HCEC 1CT (cell line): ENCODE measurements at places on chromosomes 16 and 17.
A peak's percentile ranks its signal among the peaks of the same experiment; 100 is the strongest.

- no peak for DNase-seq
Observed at GRCh38 chr17:48014595-48015111, 22.9 kb downstream of the COPZ2 start.

DNA sequence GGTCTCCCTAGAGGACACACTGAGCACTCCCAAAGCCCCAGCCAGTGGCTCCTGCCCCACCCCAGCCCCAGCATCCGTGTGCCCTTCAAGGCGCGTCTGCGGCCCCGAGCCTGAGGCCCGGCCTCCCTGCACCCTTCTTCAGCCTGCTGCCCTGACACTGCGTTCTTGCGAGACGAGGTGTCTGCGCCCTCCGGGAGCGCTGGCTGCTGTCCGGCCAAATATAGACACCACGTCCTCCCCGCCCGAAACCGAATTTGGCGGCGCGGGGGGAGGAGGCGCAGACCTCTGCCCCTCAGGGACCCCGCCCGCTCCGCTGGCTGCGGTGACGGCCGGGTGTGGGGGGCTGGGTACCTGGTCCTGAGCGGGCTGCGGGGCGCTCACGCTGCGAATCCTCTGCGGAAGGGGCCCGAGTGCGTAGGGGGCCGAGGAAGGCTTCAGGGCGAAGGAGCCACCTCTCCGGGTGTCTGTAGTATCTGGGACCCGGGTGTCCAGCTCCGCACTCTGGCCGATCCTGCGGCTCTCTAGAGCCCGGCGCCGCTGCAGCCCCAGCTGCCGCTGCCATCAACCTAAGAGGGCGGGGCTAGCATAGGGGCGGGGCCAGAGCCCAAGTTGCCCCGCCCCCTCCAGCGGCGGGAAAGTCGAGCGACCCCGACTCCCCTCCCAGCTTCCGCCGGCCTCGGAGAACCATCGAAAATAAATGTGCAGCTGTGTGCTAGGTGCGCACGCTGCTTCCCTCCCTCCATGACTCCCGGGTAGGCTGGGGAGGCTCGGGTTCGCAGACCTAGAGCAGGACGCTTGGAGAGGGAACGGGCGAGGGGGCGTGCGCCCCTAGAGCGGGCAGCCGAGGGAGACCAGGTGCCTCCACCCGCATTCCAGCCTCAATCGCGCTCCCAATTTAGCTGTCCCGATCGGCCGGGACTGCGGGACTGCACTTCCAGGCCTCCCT lies at the start of gene CORO6:
CORO6 (minus strand) TSS at position 576 of the 946 bp plus-strand sequence. CDS start 1,491 bp downstream, outside the sequence.
- DNase-seq = peak; percentile 44

DNA sequence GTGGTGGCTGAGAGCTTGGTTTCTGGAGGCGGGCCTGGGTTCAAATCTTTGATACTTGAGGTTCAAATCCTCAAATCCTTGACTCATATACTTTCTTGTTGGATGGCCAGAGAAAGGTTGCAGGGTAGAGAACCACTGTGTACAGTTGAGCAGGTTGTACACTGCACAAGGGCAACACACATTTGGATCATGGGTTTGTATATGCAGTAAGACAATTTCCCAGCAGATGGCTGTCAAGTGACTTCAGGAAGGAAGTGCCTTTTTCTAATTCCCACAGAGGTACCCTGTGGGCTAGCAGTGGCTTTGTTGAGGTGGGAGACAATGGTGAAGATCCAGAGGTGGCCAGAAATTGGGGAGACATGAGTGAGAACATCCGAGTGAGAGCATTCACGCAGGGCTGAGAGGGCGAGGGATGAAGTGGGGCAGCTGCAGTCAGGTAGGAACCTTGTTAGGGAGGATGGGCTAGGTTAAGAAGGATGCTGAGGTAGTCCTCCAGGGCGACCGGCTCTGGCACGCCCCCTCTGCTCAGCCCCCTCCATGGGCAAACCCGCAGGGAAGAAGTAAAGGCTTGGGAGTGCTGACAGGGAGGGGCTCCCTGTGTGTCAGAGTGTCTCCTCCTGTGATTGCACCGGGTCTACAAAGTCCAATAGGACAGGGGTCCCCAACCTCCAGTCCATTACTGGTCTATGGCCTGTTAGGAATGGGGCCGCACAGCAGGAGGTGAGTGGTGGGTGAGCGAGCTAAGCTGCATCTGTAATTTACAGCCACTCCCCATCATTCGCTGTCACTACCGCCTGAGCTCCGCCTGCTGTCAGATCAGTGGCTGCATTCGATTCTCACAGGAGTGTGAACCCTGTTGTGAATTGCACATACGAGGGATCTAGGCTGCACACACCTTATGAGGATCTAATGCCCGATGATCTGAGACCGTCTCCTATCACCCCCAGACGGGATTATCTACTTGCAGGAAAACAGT lies 2.7 kb downstream of the C16orf89 start:
- DNase-seq = no peak

- no peak for DNase-seq
Observed at GRCh38 chr17:68441070-68441770, 16.1 kb downstream of the WIPI1 start.

DNA sequence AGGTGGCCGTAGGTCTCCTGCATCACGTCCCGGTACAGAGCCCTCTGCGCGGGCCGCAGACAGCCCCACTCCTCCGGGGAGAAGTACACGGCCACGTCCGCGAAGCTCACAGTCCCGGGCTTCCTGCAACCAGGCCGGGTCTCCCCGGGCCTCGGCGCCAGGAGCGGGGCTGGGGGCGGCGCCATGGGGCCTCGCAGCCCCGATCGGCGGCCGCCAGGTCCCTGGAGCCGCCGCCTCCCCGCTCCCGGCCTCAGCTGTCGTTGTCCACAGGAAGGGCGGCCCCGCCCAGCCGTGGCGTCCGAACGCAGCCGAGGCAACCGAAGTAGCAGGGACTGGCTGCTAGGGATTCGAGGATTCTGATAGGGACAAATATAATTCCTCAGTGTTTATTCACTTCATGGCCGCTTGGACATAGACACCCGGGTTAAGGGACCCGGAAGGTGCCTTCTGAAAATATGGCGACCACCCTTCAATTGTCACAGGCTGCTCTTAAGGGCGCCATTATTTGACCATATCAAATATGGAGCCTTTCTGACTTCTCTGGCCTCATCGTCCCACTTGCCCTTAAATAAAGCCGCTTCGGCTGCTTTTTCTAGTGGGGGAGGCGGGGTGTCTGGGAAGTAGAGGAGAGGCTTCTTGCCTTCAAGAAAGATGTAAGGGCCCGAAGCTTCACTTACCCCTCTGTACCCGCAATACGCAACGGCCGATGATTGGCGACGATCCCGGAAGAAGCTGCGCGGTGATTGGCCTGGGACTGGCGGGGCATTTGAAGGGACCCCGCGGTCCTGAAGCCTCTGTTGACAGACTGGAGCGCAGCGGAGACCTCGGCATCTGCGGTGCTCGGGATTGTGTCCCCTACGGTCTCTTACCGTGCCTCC lies at the start of gene ZNF688:
ZNF688 (minus strand) TSS at position 270 of the 878 bp plus-strand sequence; CDS start at position 185, 85 bp downstream.
- DNase-seq = peak; percentile 96

- DNase-seq = no peak
Observed at GRCh38 chr16:79845734-79846135, 245.2 kb upstream of the MAF start.
